ENCODE measurements at places on chromosomes 16 and 17.
A peak's percentile ranks its signal among the peaks of the same experiment; 100 is the strongest.

GRCh38 chr16:57042157-57043111 is 49.9 kb upstream of the CPNE2 start:
- ATAC-seq: peak; percentile 82

GRCh38 chr16:75304521-75305363 is 53.3 kb upstream of the BCAR1 start:
- ATAC-seq: no peak

GRCh38 chr17:46072998-46073397 is 73.9 kb downstream of the STH start:
- ATAC-seq: no peak

- peak; percentile 16 for ATAC-seq
These were observed 39.1 kb upstream of the PABPN1L start for GRCh38 chr16:88905563-88905962.

GRCh38 chr17:2949469-2950044 is 113.8 kb downstream of the OR1D5 start:
- no peak for ATAC-seq

- ATAC-seq: peak; percentile 25
These were observed 59.5 kb upstream of the GSE1 start for GRCh38 chr16:85553436-85554113.

GRCh38 chr17:21218101-21218500 is 4.1 kb upstream of the TMEM11 start:
- ATAC-seq: no peak
